ENCODE measurements at places on chromosomes 5 and 9. TPM values are rescaled to one million over a fixed set of nuclear protein-coding genes. Genes with fewer than 3 reads are reported as not detected.
A peak's percentile ranks its signal among the peaks of the same experiment; 100 is the strongest.

- H3K4me3 ChIP-seq, result no peak overlapping the region
- H3K4me1 ChIP-seq, result peaks cover 22% of the 10 kb centered on the region
- H3K27ac ChIP-seq, result peak overlapping the region; percentile 66
- no peaks in the 10 kb centered on the region for H3K36me3 ChIP-seq
- DNase-seq, result no peak
- H3K27me3 ChIP-seq, result no peaks in the 10 kb centered on the region
Observed at GRCh38 chr9:34560599-34561214, 28.8 kb downstream of the CNTFR start.

GRCh38 chr9:122107291-122107805 lies 14.2 kb upstream of the TTLL11 start:
- no peaks in the 10 kb centered on the region for H3K4me1 ChIP-seq
- DNase-seq, result no peak
- no peak overlapping the region for H3K27ac ChIP-seq
- no peaks in the 10 kb centered on the region for H3K27me3 ChIP-seq

GRCh38 chr9:94526951-94527350 lies 27.9 kb upstream of the PCAT7 start:
- H3K4me1 ChIP-seq, result no peaks in the 10 kb centered on the region
- no peak overlapping the region for H3K4me3 ChIP-seq
- H3K27ac ChIP-seq, result no peak overlapping the region
- no peaks in the 10 kb centered on the region for H3K27me3 ChIP-seq

GRCh38 chr9:117783828-117784227 lies 79.6 kb downstream of the TLR4 start:
- H3K27ac ChIP-seq, result no peak overlapping the region
- no peaks in the 10 kb centered on the region for H3K27me3 ChIP-seq
- H3K4me3 ChIP-seq, result no peak overlapping the region
- no peak for DNase-seq
- no peaks in the 10 kb centered on the region for H3K36me3 ChIP-seq

- H3K27ac ChIP-seq, result no peak overlapping the region
- no peaks in the 10 kb centered on the region for H3K27me3 ChIP-seq
- H3K36me3 ChIP-seq, result no peaks in the 10 kb centered on the region
- peaks cover 31% of the 10 kb centered on the region for H3K4me1 ChIP-seq
- H3K4me3 ChIP-seq, result no peak overlapping the region
- DNase-seq, result no peak
Observed at GRCh38 chr5:143239882-143240518, 163.5 kb downstream of the NR3C1 start.

DNA sequence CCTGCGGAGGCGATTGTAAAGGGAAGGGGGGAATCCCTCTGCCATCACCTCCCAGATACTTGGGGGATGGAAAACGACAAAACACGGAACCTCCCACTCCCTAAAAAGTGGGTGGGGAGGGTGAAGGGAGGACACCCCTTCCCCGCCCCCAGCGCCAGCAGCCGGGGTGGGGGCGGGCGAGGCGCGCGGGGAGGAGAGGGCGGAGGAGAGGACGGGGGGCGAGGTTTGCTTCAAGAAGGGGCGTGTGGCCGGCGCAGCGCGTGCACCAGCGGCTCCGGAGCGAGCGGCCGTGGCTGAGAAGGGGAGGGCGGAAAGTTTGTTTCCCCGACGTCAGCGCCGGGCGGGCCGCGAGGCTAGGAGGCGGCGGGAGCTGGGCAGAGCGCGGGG lies at the start of gene PRRX2:
Gene PRRX2 (plus strand): TSS at position 259 of the 387 bp plus-strand sequence. CDS start 221 bp downstream, outside the sequence.
- H3K36me3 ChIP-seq, result no peaks in the 10 kb centered on the region
- H3K27ac ChIP-seq, result peak within 1 kb of the TSS; percentile 86
- no peak for DNase-seq
- H3K27me3 ChIP-seq, result no peaks in the 10 kb centered on the region

Gene SLC34A3
- total RNA-seq, result not detected

GRCh38 chr5:168724227-168724626 lies 145.1 kb upstream of the PANK3 start:
- H3K27me3 ChIP-seq, result no peaks in the 10 kb centered on the region
- H3K27ac ChIP-seq, result no peak overlapping the region
- DNase-seq, result peak; percentile 25
- no peak overlapping the region for H3K4me3 ChIP-seq

DNA sequence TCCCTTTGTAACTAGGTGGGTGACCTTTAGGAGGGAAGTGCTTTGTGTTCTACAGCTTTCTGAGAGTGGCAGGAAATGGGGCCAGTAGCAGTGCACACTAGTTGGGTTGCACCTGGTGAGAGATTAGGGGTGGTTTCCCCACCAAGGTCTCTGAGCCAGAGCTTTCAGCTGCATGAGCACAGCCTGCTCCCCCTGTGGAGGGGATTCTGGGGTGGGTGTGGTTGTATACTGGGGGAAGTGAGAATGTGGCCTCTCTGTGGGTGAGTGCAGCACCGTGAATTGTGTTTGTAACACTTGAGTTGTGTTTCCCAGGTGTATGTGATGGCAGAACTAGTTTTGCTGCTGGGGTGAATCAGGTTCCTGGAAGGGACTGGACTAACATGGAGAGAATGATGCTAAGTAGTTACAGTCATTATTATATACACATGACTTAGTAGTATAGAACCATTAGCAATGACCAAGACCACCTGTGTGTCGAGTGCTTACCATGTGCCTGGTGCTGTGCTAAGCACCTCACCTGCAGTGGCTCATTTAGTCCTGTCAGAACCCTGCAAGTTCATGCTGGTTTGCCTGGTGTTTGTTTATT lies 11.8 kb upstream of the CXXC5 start:
- peaks cover 47% of the 10 kb centered on the region for H3K4me1 ChIP-seq
- no peaks in the 10 kb centered on the region for H3K36me3 ChIP-seq
- DNase-seq, result no peak
- H3K27ac ChIP-seq, result peak overlapping the region; percentile 91

- no peak for DNase-seq
- H3K4me1 ChIP-seq, result peaks cover 52% of the 10 kb centered on the region
- H3K36me3 ChIP-seq, result no peaks in the 10 kb centered on the region
- H3K4me3 ChIP-seq, result peak overlapping the region; percentile 98
- peak overlapping the region; percentile 96 for H3K27ac ChIP-seq
- H3K27me3 ChIP-seq, result no peaks in the 10 kb centered on the region
Observed at GRCh38 chr9:132669319-132669697, 475 bp downstream of the DDX31 start.

DNA sequence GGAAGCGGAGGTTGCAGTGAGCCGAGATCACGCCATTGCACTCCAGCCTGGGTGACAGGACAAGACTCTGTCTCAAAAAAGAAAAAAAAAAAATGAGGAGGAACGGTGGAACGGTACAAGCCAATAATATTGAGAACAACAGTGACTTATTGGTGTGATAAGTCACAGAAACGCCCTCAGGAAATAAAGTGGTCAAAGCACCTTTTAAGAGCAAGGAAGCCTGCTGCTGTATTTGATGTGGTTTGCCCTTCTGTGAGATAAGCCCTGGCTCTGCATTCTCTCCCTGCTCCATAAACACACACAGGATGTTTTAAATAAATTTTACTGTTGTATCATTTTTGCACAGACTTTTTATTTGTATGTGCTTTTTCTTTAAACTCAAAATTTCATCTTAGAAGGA lies 269.9 kb upstream of the MSX2 start:
- H3K4me3 ChIP-seq, result no peak overlapping the region
- DNase-seq, result no peak
- H3K4me1 ChIP-seq, result no peaks in the 10 kb centered on the region
- H3K27ac ChIP-seq, result no peak overlapping the region

Gene FOXD1
- total RNA-seq, result not detected

Gene CERT1
- total RNA-seq, result 44.2 TPM

Gene FAM78A
- total RNA-seq, result 2.5 TPM

Gene OGN
- 11.5 TPM for total RNA-seq

DNA sequence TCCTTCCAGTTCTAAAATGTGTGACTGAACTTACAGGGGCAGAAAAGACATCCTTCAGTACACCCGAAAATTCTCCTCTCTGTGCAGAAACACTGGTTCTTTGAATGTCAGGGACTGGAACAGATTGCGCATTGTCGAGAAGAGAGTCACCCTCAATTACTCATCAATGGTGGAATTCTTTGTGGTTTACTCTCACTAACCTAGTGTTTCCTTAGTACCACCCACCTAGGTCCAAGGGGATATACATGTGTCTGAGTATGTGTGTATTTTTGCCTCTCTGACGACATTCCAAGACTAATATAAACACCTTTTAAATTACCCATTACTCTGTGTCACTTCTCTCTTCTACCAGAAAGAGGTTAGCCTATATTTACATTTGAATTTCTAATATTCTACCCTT lies 660.8 kb downstream of the TLE1 start:
- no peaks in the 10 kb centered on the region for H3K27me3 ChIP-seq
- no peaks in the 10 kb centered on the region for H3K36me3 ChIP-seq
- no peak for DNase-seq

DNA sequence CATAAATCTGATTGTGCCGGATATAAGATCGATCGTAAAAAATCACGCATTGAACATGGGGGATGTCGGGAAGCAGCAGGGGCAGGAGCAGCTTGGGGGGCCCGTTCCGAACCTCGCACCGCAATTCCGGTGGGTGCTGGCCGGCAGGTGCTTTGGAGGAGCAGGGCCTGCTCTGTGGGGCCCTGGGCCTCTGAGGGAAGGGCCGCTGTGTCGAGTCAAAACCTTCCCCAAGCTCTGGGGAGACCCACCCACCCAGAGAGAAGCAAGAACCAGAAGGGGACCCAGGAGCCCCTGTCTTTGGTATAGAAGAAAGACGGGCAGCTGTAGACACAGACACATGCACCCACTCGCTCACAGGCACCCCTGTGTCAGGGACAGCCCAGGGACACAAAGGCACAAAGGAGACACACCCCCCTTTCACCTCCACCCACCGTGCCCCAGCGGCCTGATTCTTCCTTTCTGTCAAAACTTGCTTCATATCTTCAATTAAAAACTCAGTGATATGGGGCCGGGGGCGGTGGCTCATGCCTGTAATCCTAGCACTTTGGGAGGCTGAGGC lies 49.4 kb upstream of the ZBTB43 start:
- H3K27me3 ChIP-seq, result no peaks in the 10 kb centered on the region
- no peak overlapping the region for H3K27ac ChIP-seq
- DNase-seq, result no peak
- no peak overlapping the region for H3K4me3 ChIP-seq
- no peaks in the 10 kb centered on the region for H3K4me1 ChIP-seq

- H3K27me3 ChIP-seq, result no peaks in the 10 kb centered on the region
- H3K36me3 ChIP-seq, result no peaks in the 10 kb centered on the region
- peak overlapping the region; percentile 44 for H3K4me3 ChIP-seq
- peaks cover 58% of the 10 kb centered on the region for H3K4me1 ChIP-seq
- no peak for DNase-seq
Observed at GRCh38 chr9:136110082-136111061, 8.3 kb downstream of the TMEM250 start.

DNA sequence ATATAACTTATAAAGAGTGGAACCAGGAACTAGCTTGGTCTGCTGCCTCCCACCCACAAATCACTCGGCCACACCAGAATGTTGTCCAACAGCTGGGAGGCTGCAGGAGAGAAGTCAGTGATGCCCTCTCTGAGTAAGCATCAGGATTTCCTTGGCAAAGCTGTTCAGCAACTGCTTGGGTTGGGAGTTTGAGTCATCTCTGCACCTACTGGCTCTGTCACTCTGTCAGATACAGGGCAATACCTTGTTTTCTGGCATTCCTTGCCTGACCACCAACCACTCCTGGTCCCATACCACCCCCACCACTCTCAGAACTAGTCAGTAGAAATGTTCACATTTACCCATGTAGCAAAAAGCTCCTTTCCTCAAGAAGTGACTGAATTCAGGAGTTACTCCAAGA lies 36.8 kb upstream of the GCNT4 start:
- H3K27me3 ChIP-seq, result no peaks in the 10 kb centered on the region
- H3K36me3 ChIP-seq, result no peaks in the 10 kb centered on the region
- no peaks in the 10 kb centered on the region for H3K4me1 ChIP-seq
- H3K4me3 ChIP-seq, result no peak overlapping the region

Gene WNT8A
- not detected for total RNA-seq

DNA sequence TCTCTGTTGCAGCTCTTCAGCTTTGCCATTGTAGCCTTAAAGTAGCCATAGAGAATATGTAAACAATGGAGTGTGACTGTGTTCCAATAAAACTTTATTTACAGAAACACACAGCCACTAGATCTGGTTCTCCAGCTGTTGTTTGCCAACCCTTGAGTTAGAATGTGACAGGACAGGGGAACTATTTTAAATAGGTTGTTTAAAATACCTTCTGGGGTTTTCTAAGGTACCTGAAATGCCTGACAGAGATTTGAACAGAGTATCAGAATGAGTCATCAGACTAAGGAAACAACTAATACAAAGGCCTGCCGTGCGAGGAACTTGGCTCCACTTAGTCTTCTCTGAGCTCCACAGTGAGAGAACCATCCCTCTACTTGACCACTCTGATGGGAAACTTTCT lies 85.4 kb downstream of the HSD17B4 start:
- no peak overlapping the region for H3K4me3 ChIP-seq
- H3K36me3 ChIP-seq, result peaks cover 22% of the 10 kb centered on the region
- H3K27me3 ChIP-seq, result no peaks in the 10 kb centered on the region
- DNase-seq, result no peak

- H3K36me3 ChIP-seq, result no peaks in the 10 kb centered on the region
- peak overlapping the region; percentile 21 for H3K27ac ChIP-seq
- peaks cover 29% of the 10 kb centered on the region for H3K4me1 ChIP-seq
- no peak for DNase-seq
- H3K4me3 ChIP-seq, result no peak overlapping the region
- no peaks in the 10 kb centered on the region for H3K27me3 ChIP-seq
Observed at GRCh38 chr5:68449380-68449779, 233.8 kb downstream of the PIK3R1 start.

- no peak overlapping the region for H3K27ac ChIP-seq
- no peaks in the 10 kb centered on the region for H3K36me3 ChIP-seq
- H3K4me3 ChIP-seq, result no peak overlapping the region
- no peak for DNase-seq
- H3K27me3 ChIP-seq, result no peaks in the 10 kb centered on the region
Observed at GRCh38 chr5:83360573-83360972, 111.0 kb upstream of the VCAN start.

Gene REEP2
- total RNA-seq, result 6.1 TPM

Gene ELAVL2
- total RNA-seq, result 2.2 TPM

DNA sequence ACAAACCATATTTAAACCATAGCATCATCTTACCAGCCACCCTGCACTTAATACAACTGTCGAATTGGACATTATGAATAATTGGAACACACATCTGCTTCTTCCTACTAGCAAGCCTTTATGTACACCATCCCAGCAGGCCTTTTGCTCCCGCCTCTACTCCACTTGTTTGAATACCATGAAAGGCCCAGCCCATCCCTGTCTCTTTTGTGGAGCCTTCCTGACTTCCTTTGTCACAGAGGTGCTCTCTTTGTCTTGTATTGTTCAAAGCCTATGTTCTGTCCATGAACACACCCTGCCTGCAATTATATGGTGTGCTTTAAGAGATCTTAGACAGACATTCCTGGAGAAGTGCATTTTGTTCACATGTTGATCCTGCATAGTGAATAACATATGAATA lies 465.7 kb downstream of the DIRAS2 start:
- no peaks in the 10 kb centered on the region for H3K27me3 ChIP-seq
- no peak for DNase-seq
- no peak overlapping the region for H3K27ac ChIP-seq
- no peak overlapping the region for H3K4me3 ChIP-seq
- H3K36me3 ChIP-seq, result no peaks in the 10 kb centered on the region

Data from vagina (tissue), 2 donors.